ENCODE measurements at places on chromosomes 16 and 17. TPM values are rescaled to one million over a fixed set of nuclear protein-coding genes. Genes with fewer than 3 reads are reported as not detected.

The CA7 gene
- total RNA-seq: not detected

DNA sequence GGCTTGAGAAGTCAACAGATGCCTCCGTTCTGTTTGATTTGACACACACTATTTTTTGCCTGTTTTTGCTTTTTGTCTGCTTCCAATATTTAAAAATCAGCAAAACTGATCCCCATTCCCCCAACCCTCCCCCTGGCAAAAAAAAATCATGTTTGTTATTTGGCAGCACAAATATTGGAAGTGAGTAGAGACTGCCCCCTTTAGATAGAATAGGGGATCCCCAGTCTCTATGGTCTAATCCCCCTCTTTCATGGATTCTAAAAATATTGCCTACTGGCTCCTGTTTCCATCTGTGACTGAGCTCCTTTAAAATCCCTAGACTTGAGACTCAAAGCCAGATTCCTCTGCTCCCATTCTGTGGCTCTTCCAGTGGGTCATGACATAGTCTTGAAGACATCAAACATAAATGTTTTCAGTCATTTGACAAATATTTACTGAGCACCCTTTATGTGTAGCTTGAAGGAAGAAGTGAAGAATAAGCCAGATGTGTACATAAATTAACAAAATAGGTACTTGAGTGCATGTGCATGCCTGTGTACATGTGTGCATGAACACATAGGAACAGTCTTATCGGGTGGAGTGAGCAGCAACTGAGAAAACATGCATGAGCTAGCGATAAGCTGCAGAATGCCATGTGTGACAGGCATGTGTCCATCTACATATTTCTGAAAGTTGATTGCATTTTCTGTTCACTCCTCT is 101.2 kb downstream of the SALL1 start:
- H3K36me3 ChIP-seq: no peaks in the 10 kb centered on the region
- H3K27ac ChIP-seq: no peak overlapping the region
- no peaks in the 10 kb centered on the region for H3K27me3 ChIP-seq
- H3K4me1 ChIP-seq: no peaks in the 10 kb centered on the region

GRCh38 chr16:4067262-4068001 is 48.8 kb downstream of the ADCY9 start:
- H3K4me3 ChIP-seq: no peak overlapping the region
- H3K27ac ChIP-seq: no peak overlapping the region
- DNase-seq: no peak
- H3K36me3 ChIP-seq: no peaks in the 10 kb centered on the region
- H3K4me1 ChIP-seq: no peaks in the 10 kb centered on the region

- no peak for DNase-seq
- no peak overlapping the region for H3K4me3 ChIP-seq
- H3K36me3 ChIP-seq: peaks cover 6% of the 10 kb centered on the region
- H3K27me3 ChIP-seq: no peaks in the 10 kb centered on the region
Measured at GRCh38 chr16:89484041-89484501, 6.3 kb downstream of the ANKRD11 start.

GRCh38 chr17:7220593-7221277 is 997 bp downstream of the ACADVL start:
- peaks cover 28% of the 10 kb centered on the region for H3K4me1 ChIP-seq
- no peaks in the 10 kb centered on the region for H3K27me3 ChIP-seq
- H3K4me3 ChIP-seq: peak overlapping the region; percentile 78
- H3K36me3 ChIP-seq: peaks cover 7% of the 10 kb centered on the region
- H3K27ac ChIP-seq: peak overlapping the region; percentile 56

- DNase-seq: peak; percentile 100
- H3K36me3 ChIP-seq: no peaks in the 10 kb centered on the region
- H3K4me3 ChIP-seq: peak within 1 kb of the TSS; percentile 99
- H3K27me3 ChIP-seq: no peaks in the 10 kb centered on the region
- H3K4me1 ChIP-seq: peaks cover 14% of the 10 kb centered on the region
Measured at GRCh38 chr17:18857864-18858566, at the start of gene PRPSAP2. Gene PRPSAP2 (plus strand): TSS chr17:18858131. CDS start chr17:18865834, 7,703 bp downstream.

DNA sequence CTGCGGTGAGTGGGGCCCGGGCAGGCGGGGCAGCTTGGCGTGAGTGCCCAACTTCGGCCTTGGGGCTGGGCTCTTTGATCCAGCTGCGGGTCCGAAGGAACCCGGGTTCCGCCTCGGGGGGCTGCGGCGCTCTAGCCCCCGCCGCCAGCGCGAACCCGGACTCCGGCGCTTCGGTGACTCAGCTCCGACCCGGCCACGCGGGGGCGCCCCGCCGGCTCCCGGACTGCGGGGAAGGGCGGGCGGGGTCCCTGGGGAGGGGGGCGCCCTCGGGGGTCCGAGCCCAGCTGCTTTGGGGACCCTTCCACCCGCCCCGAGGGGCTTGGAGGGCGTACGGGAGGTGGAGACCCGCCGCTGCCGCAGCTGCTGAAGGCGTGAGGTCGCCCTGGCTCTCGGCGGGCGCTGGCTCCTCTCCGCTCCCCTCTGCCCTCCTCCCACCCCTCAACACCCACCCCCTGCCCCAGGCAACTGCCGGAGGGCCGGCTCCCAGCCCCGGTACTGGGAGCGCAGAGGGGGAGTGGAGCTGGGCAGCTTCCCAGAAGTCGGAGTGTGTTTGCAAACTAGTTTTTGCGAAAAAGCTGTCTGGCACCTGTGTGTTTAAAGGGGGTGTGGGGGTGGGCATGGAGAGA is 516 bp downstream of the CPNE2 start:
- peak; percentile 67 for DNase-seq
- H3K27ac ChIP-seq: peak overlapping the region; percentile 41
- H3K36me3 ChIP-seq: no peaks in the 10 kb centered on the region
- no peaks in the 10 kb centered on the region for H3K27me3 ChIP-seq
- peaks cover 20% of the 10 kb centered on the region for H3K4me1 ChIP-seq

All from SJCRH30 (cell line).